ENCODE measurements at places on chromosomes 2 and 18.

DNA sequence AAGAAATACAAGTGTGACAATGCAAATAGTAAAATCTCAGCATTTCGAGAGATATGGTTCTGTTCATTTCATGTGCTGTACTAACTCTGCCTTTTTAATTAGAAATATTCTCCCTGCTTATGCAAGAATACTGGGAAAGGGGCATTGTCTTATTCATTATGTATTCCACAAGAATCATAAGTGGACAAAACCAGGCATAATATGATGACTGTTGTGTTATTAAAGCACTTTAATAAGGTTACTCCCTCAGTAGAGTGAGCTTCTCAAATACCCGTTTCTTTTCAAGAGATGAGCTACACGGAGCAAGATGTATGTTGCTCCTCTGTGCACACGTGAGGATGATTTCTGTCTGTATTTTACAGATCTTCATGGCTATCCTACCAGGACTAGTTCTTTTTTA, 638.7 kb upstream of the FANCL start:
- DNase-seq, result no peak

GRCh38 chr2:168184681-168185513, 62.5 kb downstream of the STK39 start:
- DNase-seq, result peak; percentile 63

DNA sequence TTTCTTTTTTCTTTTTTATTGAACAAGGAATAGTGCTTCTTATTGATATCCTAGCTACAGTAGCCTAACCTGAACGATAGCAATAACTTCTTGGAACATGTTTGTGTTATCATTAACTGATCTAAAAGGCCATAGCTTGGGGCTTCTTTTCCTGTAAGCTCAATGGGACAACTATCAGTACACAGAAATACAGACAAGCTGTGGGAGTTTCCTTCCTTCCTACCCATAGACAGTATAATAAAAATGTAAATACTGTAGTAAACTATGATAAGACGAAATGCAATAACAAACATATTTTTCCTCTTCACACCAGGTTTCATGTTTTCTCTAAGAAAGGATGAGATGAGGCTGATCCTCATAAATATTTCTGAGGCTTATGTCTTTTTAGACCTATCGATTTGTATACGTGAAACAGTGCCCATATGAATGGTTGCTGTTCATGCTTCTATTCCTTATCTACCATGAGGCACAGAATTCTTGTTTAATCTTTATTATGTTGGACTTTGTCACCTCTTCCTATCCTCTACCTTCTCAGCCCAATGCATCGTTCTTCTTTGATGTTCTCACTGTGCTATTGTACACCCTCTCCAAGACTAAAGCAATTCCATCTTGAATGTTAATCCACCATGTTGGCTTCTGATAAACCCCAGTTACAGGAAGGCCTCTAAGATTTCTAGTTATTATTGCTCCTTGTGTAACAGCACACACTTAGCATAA, 361.4 kb downstream of the DCC start:
- no peak for DNase-seq

- no peak for DNase-seq
These were observed 5.7 kb downstream of the EHD3 start for GRCh38 chr2:31239593-31240177.

DNA sequence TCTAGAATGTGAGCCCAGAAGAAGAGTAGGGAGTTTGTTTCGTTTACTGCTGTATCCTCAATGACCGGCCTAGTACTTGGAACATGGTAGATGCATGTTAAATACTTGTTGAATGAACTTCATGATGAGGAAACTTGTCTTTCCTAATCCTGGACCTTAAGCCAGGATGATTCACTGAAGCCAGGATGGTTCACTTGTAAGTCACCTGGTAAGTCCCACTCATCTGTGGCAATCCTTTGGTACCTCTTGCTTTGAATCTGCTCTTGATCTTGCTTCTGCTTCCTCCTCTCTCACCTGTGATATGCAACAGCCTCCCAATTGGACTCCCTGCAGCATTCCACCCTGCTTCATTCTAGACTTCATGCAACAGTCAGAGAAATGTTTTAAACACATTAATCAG, 43.6 kb downstream of the QPCT start:
- DNase-seq, result peak; percentile 92

DNA sequence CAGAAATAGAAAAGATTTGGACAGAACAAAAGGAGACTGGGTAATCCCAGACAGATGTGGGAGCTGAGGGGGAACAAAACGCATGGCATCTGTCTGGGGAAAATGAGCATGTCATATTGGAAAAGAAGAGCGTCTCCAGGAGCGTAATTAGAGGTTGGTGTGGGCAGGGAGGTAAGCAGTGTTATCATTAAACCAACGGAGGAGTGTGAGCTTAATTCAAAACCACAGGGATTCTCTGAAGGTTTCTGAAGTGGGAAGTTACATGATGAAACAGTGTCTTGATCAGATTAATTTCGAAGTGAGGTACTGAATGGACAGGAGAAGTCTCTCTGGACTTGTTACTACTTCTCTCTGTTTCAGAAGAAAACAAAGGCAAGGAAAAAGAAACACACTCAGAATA, 53.3 kb downstream of the DTNB start:
- no peak for DNase-seq
